WTC11 (cell line): ENCODE measurements at places on chromosomes 2 and 18. TPM values are rescaled to one million over a fixed set of nuclear protein-coding genes. Genes with fewer than 3 reads are reported as not detected.
A peak's percentile ranks its signal among the peaks of the same experiment; 100 is the strongest.

Gene CRYGC
- total RNA-seq = not detected in 3 replicates

DNA sequence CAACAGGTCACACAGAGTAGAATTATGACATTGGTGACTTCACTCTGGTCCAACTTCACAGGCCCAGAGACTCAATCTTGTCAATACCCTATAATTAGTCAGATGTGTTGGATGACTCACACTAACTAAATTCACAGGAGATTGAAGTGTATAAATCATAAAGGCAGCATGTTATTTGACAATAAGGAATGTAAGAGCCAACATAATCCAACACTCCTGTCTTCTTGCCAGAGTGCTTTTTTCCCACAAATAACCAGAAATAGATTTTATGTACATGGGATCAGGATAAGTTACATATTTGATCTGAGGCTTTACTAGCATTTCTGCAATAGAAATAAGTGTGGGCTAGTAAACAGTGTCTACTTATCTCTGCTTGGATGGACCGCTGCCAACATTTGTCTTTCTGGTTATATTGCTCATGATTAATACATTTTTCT is 42.2 kb upstream of the ZSWIM2 start:
- no peak for DNase-seq

- DNase-seq = no peak
Observed at GRCh38 chr2:10987861-10988260, 76.1 kb downstream of the KCNF1 start.

Gene GDF7
- total RNA-seq = 0.18 to 0.55 TPM (median 0.23 TPM) in 3 replicates

Gene VWC2L
- not detected in 3 replicates for total RNA-seq

DNA sequence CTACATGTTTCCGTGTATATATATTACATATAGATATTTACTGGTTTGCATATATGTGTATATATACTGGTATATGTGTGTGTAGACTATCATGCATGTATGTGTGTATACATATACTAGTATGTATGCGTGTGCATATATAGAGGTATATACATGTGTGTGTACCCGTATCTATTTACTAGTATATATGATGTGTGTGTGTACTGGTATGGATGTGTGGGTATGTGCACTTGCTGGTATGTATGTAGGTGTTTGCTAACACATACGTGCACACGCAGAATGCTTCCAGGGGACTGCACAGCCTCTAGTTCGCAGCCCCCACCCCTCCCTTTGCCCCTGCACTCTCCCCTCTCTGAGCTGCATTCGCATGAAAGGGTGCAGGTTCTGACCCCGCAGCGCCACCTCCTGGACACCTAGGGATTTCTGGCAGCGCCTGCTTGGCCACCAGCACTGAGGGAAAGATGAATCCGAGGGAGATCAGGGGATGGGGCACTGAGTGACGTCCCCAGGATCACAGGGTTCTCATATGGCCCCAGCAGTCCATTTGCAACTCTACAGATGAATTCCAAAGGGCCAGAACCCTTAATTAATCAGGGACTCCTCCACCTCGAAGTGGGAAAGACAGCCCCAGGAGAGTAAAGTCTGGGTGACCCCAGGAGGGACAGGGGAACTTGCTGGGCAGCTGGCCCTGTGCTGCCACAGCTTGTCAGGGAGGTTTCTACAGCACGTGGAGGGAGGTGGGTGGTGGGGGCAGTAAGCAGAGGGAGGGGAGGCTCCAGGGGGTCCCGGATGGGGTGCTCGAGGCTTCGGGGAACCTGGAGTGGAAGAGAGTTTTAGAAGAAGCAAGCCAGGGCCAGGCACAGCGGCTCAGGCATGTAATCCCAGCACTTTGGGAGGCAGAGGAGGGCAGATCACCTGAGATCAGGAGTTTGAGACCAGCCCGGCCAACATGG is 66.8 kb upstream of the ASAP2 start:
- DNase-seq = peak; percentile 91
